Dorsolateral prefrontal cortex (tissue), 122 donors: ENCODE measurements at places on chromosomes 16 and 17.
A peak's percentile ranks its signal among the peaks of the same experiment; 100 is the strongest.

- peak; percentile 79 for DNase-seq
These were observed 8.9 kb upstream of the TIMP2 start for GRCh38 chr17:78933959-78934568.

GRCh38 chr16:67457611-67458010, 23.3 kb downstream of the ATP6V0D1 start:
- DNase-seq = no peak

GRCh38 chr17:5672815-5673430, 88.6 kb upstream of the NLRP1 start:
- no peak for DNase-seq

GRCh38 chr16:26993511-26993910, 73.2 kb upstream of the C16orf82 start:
- no peak for DNase-seq

DNA sequence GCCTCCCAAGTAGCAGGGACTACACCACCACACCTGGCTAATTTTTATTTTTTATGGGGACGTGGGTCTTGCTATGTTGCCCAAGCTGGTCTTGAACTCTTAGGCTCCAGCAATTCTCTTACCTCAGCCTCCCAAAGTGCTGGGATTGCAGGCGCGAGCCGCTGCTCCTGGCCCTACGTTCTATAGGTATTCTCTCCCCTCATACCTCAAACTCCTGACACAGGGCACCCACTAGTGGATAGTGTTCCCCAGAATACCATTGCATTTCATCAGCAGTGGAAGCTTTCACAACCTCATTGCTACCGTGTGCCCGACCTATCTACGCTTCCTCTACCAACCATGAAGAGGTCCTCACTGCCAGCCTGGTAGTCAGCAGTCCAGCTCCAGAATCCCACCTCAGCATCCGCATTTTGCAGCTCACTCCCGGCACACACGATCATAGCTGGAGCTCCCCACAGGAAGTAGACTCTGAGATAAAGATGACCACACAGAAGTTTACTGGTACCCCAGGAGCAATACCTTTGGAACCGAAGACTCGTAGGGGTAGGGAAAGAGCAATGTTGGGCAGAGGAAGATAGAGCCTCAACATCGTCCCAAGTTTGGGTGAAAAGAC, 9.3 kb downstream of the CTRB2 start:
- DNase-seq = peak; percentile 5

- no peak for DNase-seq
These were observed 87.0 kb downstream of the ABCC1 start for GRCh38 chr16:16036359-16036792.

DNA sequence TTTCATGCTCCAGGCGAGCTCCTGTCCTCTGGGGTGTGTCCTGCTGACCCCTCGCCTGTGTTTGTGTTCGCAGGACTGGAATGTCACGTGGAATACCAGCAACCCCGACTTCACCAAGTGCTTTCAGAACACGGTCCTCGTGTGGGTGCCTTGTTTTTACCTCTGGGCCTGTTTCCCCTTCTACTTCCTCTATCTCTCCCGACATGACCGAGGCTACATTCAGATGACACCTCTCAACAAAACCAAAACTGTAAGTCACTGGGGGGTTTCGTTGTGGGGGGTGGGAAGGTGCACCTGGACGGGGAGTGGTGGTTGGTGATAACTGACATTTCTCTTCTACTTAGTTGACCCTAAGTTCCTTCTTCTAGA, 58.3 kb downstream of the ABCC1 start:
- no peak for DNase-seq

DNA sequence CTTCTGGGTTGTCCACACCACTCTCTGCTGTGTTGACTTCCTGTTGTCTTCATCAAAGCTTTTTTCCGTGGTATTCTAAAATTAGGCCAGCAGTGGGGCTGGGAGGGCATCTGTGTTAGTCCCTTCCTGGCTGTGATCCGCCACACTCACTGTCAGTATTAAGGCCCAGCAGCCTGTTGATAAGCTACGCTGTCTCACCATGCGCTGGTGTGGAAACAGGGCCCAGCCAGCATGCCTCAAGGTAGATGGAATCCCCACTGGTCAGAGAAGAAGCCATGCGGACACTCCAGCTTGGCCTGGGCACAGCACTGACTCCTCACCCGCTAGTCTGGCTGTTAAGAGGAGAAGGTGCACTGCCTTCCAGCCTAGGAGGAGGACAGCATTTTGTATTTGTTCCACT, 11.4 kb downstream of the CDR2L start:
- DNase-seq = peak; percentile 70

GRCh38 chr17:44902135-44902760, 3.0 kb upstream of the EFTUD2 start:
- no peak for DNase-seq

- no peak for DNase-seq
These were observed 13.6 kb upstream of the PYY start for GRCh38 chr17:43967251-43967875.

GRCh38 chr17:41918314-41919164, at the start of gene ACLY:
Gene ACLY, minus strand, starts transcription at chr17:41918951. Its CDS starts 5,078 bp downstream, at chr17:41913873.
- peak; percentile 97 for DNase-seq

DNA sequence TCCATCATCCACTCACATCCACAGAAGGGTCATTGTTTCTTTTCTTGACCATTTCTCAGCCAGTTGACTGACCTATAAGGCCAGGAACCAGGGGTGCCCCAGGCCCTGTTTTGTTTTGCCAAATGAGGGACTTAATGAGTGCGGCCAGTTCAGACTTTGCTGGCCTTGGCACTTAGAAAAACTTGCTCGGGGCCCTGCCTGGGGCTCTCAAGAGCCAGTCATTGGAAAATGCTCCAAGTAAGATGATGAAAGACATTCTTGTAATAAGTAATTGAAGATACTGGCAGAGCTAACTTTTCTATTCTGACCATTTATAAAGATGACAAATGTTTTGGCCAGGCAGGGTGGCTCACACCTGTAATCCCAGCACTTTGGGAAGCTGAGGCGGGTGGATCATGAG, 29.0 kb upstream of the CLEC18B start:
- DNase-seq = no peak

DNA sequence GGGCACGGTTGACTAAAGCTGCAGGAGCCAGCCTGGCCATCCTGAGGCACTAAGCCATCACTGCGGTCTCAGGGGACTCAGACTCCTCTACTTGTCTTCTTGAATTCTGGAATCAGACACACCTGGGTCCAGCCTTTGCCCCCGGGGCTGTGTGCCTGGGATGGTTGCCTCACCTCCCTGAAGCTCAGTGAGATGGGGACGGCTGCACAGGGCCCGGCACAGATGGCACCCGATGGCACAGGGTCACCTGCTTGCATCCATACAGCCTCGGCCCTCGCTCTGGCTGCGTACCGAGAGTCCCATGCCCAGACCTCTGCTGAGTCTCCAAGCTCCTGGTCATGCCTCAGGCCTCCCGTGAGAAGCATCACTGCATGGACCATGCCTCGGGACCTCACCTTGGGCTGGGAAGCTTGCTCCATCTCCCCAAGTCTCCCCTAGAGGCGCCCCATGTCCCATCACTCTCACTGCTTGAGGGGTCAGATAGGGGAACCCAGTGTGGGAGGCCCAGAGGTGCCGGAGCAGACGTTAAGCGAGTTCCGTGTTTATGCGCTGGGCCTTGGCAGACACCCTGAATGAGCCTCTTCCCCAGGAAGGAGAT, 316.3 kb downstream of the SEC14L1 start:
- no peak for DNase-seq

DNA sequence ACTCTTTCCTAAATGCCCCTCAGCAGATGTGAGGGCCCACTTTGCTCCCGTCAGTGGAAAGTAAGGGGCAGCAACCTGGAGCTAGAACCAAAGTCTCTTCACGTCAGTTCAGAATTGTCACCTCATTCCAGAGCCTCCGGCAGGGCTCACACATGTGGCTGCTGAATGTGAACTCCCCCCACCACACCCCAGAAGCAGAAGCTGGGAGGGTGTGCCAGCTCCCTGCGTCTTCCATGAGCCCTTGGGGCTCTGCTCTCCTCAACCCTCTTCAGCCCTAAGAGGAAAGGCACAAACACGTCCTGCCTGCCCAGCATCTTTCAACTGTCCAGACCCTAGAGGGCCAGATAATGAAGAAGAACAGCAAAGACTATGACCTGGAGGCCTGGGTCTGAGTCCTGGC, 105.3 kb downstream of the SALL1 start:
- no peak for DNase-seq

- DNase-seq = no peak
These were observed 73.4 kb upstream of the TNRC6C start for GRCh38 chr17:77884967-77885641.

DNA sequence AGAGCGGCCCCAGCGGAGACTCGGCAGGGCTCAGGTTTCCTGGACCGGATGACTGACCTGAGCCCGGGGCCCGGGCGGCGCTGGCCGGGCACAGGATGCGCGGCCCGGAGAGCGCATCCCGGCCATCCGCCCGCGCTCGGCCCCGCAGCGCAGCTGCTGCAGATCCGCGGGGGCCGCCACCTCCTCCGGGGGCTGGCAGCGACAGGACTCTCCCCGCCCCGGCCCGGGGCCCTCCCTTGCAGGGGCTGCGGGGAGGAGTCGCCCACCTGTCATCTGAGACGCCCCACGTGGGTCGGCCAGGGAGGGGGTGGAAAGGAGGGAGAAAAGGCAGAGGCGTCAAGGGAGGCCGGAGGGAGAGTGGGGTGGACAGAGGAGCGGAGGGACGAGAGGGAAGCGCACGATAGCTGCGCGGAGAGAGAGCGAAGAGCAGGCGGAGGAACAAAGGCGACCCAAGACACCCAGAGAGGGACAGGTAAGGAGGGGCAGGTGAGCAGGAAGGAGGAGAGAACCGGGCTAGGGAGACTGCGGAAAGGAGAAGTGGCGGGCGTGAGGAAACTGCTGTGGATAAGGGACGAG, 471 bp upstream of the PRKAR1A start:
- DNase-seq = peak; percentile 84

- DNase-seq = no peak
These were observed 308.4 kb downstream of the ABCC12 start for GRCh38 chr16:47847220-47847970.

DNA sequence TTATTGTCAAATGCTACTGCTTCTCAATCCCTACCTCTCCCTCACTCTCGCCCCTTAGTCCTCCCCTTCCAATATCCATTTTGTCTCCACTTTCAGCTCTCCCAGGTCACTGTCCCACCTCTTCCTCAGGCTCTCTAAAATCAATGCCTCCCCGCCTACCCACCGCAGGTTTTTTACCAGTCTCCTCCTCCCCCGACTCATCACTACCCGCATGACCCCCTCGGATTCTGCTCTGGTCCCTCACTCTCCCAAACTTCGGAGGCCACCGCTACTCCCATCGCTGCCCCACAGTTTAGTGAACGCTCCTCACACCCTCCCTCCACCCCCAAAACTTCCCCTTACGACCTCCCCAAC, 513 bp downstream of the CRLF3 start:
- peak; percentile 28 for DNase-seq

DNA sequence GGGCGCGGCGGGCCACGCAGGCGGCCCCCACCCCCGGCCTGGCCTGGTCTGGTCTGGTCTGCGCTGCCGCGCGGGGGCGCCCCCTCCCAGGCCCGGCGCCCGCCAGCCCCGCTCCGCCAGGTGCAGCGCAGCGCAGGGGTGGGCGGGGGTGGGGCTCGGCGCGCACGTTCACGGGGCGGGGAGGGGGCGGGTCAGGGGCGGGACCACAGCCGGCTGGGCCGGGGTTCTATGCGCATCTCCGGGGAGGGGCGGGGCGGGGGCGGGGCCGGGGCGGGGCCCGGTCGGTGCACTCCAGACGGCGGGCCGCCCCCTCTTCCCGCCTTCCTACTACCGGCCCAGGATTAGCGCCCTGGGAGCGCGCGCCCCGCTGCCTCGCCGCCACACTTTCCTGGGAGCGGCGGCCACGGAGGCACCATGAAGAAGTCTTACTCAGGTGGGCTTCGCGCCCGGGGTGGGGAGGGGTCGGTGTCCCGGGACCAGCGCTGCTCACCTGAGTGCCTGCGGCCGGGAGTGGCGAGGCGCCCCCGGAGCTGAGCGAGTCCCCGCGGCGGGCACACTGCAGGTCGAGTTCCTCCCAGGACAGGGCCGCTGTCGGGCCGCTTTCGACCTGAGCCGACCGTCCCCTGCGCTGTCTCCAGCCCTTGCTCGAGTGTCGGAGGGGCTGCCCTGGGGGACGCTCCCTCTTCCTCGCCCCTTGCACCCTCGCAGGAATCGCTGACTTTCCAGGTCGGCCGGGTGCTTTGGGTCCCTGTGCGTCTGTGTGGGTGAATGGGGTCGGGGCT, 140.5 kb downstream of the SEC14L1 start:
- DNase-seq = no peak

GRCh38 chr17:51000835-51001638, 119.6 kb downstream of the SPAG9 start:
- DNase-seq = no peak
